ENCODE measurements at places on chromosomes 7 and 10. TPM values are rescaled to one million over a fixed set of nuclear protein-coding genes. Genes with fewer than 3 reads are reported as not detected.
A peak's percentile ranks its signal among the peaks of the same experiment; 100 is the strongest.

Gene H2BK1
- not detected for total RNA-seq

Gene PRSS37
- total RNA-seq, result not detected

Gene NXPH1
- total RNA-seq, result not detected

Gene PAX4
- total RNA-seq, result not detected

Gene GPER1
- 1.1 TPM for total RNA-seq

Gene SH2D4B
- not detected for total RNA-seq

Gene PNLIPRP3
- total RNA-seq, result not detected

GRCh38 chr7:112124061-112124766, 82.0 kb downstream of the DOCK4 start:
- DNase-seq, result no peak

DNA sequence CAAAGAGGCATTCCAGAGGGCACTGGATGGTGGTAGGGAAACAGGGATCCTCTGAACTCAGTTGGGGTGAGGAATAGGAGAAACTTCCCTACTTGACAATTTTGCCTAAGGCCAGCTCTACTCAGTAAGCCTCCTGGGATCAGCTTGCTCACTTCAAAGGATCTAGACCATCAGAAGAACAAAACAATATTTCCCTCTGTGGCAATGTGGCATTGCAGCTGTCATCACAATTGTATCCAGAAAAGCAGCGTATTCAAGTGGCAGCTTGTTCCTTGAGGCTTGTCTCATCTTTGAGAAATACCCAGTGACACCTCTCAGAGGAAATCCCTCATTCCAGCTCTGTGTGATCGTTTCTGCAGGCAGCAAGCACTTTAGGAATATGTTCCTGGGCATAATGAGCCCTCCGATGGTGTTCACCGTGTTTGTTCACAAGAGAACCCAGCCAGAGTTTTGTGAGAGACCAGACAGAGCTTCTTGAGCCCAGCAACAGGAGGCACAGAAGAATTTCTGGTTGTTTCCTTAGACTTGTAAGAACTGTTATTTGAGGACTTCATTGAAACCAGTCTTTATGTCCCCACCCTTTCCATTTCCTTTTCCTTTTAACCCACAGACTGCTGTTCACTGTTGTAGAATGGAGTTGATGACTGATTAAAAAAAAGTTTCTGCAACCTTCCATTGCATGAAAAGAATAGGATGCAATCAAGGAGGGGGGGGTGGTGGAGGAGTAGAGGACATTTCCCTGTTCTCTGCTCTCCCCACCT, 747.3 kb downstream of the LRMDA start:
- no peak for DNase-seq

GRCh38 chr10:24824536-24824935, 100.8 kb upstream of the ARHGAP21 start:
- no peak for DNase-seq

- DNase-seq, result no peak
Observed at GRCh38 chr10:78894841-78895195, 173.9 kb upstream of the ZMIZ1 start.

- DNase-seq, result no peak
Observed at GRCh38 chr10:63896992-63897391, 375.8 kb downstream of the REEP3 start.

DNA sequence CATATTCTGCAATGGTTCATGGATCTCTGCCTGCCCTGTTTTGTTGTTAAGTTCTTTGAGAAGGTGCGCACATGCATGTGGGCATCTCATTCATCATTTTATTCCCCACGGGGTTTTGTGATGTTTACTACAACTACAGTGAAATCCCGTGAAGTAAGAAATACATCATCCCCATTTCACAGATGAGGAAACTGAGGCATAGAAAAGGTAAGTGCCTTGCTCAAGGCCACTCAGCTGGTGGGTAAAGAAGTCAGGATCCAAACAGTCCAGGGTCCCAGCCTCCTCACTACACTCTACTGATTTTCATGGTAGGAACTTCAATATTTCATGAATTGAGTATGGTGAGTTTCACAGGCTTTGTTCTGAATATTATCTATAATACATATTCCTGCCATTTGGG, 72.6 kb downstream of the CYP26A1 start:
- no peak for DNase-seq

- DNase-seq, result no peak
Observed at GRCh38 chr7:105295596-105296352, 92.9 kb downstream of the SRPK2 start.

GRCh38 chr10:88411772-88412349, 171.3 kb downstream of the RNLS start:
- no peak for DNase-seq

GRCh38 chr10:19451937-19452336, 364.3 kb upstream of the PLXDC2 start:
- no peak for DNase-seq

- DNase-seq, result peak; percentile 93
Observed at GRCh38 chr10:3774018-3774813, 10.8 kb downstream of the KLF6 start.

DNA sequence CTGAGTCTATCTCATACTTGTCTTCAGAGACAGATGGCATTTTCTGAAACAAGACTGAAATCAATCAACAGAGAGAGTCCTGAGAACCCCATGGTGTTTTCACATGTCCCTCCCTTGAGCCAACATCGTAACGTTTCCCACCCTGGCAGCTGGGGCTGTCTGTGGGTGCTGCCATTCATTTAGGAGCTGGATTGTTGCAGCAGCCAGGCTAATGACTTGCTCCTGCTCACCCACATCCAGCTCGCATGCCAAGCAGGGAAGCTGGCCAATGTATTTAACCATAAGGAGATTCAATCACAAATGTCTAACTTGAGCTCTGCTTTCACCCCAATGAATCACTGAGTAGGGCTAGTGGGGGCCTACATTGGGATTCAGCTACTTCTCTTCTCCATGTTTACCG, 146.1 kb downstream of the ADRA2A start:
- no peak for DNase-seq

GRCh38 chr10:88457660-88458059, 125.5 kb downstream of the RNLS start:
- no peak for DNase-seq

DNA sequence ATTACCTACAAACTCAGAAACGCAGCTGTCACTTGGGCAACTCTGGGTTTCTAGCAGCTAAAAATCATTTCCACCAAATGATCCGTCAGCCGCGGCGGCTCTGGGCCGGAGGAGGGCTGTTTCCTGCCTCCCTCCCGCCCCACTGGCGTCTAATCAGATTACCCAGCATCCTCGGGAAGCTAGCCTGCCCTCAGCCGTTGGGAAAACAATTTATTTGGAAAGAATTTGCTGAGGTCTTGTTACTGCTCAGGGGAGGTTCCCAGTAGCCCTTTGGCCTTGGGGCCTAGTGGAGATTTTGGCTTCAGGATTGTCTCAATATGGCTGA, 65.0 kb upstream of the ADGRA1 start:
- peak; percentile 58 for DNase-seq

- DNase-seq, result no peak
Observed at GRCh38 chr10:556971-557637, 132.4 kb downstream of the DIP2C start.

DNA sequence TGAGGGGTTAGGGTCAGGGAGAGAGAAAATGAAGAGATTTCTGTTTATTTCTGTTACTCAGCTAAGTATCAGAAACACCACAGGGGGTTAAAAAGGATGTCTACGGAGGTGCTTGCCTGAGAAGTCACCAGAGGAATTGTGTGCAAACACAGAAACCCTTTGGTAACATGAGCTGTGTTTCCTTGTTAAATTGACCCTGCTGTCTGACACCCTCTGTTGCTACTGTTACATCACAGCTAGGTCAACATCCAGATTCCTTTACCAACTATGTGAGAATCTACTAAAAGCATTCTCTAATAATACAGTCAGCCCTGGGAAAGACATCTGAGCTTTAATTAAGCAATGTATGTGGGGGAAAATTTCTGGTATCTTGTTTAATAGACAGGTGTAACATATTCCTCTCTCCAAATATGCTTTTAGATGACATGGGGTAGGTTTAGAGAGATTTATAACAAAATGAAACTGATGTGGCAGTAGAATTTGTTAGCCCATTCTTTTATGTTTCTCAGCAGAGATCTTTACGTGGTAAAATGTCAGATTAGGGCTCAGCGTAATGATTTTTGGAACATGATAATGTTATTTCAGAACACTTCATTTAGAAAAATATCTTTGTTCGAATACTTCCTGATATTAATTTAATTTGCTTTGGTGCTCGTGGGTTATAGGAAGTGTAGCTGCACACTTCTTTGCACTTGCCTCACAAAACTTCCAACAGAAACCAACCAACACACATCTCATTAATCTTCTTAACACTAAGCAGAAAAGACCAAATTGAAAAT, 168.0 kb upstream of the AHR start:
- DNase-seq, result peak; percentile 43

- DNase-seq, result no peak
Observed at GRCh38 chr7:114312649-114313048, 102.0 kb upstream of the FOXP2 start.

DNA sequence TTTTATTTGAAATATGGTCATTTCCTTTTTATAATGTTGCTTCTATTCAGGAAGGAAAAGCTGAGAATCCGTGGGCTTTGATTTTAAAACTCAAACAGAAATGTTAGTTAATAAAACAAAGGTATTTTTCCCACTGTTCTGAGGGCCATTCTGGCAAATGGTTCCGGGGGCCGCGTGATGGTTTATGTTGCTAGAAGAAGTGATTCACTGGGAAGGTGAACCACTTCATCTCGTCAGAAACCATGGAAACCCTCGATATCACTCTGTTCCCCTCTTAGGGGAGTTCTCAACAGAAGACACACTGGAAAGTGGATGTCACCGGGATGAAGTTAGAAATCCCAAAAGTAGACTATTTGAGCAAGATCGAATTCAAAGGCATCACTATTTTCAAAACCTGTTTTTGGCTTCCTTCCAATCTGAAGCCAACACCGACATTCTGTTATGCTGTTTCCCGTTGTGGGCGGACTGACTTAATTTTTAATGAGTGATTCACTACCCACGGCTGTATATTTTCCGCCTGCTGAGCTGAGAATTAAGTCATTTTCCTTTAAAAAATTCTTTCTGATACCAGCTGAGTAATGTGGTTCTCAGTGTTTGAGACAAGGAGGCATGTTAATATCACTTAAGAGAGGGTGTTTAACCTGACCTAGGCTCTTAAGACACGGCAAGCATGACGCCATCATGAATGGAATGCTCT, 84.1 kb downstream of the PTPRE start:
- DNase-seq, result peak; percentile 95
